ENCODE measurements at places on chromosomes 1 and 21. TPM values are rescaled to one million over a fixed set of nuclear protein-coding genes. Genes with fewer than 3 reads are reported as not detected.

GRCh38 chr1:28582248-28582615, 9.8 kb upstream of the RAB42 start:
- DNase-seq: peak; percentile 61

DNA sequence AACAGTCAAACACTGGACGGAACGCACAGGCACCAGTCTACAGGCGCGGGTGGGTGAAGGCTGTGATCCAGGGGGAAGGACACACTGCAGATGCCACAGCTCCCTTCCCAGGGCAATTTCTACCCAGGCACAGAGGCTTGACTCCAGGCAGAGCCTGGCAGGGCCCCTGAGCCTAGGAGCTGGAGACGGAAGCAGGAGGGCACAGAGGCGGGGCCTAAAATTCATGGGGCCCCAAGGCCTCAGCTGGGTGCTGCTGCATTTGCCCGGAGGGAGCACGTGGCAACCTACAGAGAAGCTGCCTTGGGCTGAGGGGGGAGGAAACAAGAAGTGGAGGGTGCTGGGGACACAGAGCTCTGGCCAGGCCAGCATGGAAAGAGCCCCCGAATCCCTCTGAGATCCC, 41.2 kb downstream of the UBE2G2 start:
- DNase-seq: peak; percentile 63

DNA sequence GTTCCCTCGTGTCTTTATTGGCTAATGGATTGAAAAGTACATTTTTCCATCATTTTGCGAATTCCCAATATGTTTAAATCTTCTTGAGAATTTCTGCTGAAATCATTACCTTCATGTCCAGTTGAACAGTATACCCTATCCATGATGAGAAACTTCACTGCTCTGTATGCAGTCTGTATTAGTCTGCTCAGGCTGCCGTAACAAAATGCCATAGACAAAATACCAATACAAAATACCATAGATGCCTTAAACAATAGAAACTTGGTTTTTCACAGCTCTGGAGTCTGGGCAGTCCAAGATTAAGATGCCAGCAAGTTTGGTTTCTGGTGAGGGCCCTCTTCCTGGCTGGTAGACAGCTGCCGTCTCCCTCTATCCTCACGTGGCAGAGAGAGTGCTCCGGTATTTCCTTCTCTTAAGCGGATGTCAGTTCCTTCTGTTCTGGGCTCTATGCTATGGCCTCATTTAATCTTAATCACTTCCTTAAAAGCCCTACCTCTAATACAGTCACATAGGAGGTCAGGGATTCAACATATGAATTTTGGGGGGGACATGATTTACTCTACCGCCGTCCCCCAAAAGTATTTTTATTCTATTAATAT, 27.0 kb downstream of the CXADR start:
- DNase-seq: no peak

- DNase-seq: no peak
Measured at GRCh38 chr1:86423473-86423872, 498 bp upstream of the CLCA2 start.

GRCh38 chr1:203492082-203492747, 1.7 kb upstream of the OPTC start:
- DNase-seq: no peak

GRCh38 chr21:35119501-35120047, 70.5 kb upstream of the RUNX1 start:
- no peak for DNase-seq

SLAMF8 gene
- not detected for total RNA-seq

- no peak for DNase-seq
Measured at GRCh38 chr1:22738522-22738921, 27.9 kb downstream of the EPHB2 start.

NEGR1 gene
- total RNA-seq: 2.1 TPM

RSPO1 gene
- total RNA-seq: 0.14 TPM

FCRL1 gene
- not detected for total RNA-seq

GRCh38 chr1:74579425-74579824, 67.0 kb upstream of the LRRC53 start:
- no peak for DNase-seq

- DNase-seq: no peak
Measured at GRCh38 chr1:246435421-246436041, 71.5 kb downstream of the SMYD3 start.

VWA1 gene
- total RNA-seq: 37.1 TPM

Data from H7 (cell line).